T-helper 2 cell treated with Interferon-gamma antibody and Interleukin-4, amounts not matched to agents 5 μg/mL and 100 μg/mL, for 36 hours (primary cell): ENCODE measurements at places on chromosomes 3 and 15.

DNA sequence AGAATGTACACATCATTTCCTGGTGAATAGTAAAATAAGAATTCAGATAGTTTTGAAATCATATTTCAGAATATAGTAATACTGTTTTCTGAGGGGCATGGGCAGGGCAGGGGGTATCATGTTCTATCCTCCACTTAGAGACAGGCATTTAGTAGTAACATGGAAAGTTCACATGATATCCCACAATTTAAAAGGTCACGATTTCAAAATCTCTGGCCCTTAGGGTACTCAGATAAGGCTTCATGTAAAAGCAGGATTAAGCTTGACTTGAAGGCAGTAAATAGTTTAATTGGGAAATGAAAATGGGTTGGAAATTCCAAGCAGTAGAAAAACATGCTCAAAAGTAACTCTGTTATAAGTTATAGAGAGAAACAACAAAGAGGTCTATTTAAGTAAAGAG, 353.2 kb upstream of the AGTR1 start:
- no peak for DNase-seq

- DNase-seq = no peak
Observed at GRCh38 chr3:69696367-69696766, 42.9 kb upstream of the MITF start.

DNA sequence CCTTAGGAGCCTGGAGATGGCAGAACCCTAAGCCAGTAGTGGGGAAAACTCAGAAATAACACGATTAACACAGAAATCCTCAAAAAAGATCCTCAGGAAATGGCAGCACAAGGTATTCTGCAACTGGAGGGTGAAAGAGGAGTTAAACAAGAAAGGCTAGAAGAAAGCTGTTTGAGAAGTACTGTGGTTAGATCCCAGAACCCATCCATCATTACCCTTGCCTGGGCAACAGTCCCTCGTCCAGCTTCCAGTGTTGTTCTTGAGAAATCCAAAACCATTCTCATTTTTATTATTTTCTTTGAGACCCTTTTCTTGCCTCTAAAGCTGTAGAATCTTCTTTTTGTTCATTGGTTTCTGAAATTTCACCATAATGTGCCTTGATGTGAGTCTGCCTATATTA, 2.7 kb upstream of the CDCP1 start:
- DNase-seq = no peak

DNA sequence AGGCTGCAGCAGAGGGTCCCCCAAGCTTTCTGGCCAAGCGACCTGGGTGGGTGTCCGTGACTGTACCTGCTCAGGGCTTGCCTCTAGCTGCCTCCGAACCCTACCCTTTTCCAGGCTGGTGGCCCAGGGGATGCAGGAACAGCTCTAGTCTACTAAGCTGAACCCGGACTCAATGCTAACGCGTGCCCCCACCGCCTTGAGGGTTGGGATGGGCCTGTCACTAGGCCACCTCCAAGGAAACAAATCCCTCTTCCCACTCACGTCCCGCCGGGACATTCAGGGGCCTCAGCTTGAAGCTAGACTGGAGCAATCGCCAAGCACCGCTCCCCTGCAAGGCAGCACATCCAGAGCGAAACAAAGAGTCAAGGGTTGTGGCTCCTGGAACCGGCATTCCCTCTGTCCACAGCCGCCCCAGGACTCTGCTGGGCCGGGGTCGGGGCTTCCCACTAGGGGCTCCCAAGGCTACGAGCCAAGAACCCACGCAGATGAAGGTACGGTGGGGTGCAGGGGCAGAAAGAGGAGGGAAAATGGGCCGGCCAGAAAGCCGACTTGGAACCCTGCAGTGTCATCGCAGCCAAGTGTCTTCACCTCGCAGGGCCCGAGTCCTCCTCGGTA, 2.9 kb downstream of the FBXL22 start:
- no peak for DNase-seq

- DNase-seq = no peak
Observed at GRCh38 chr3:76997733-76998132, 42.2 kb upstream of the ROBO2 start.

GRCh38 chr3:127849368-127849767, 27.1 kb upstream of the MGLL start:
- DNase-seq = no peak

GRCh38 chr3:77093101-77093500, 53.2 kb downstream of the ROBO2 start:
- DNase-seq = no peak

DNA sequence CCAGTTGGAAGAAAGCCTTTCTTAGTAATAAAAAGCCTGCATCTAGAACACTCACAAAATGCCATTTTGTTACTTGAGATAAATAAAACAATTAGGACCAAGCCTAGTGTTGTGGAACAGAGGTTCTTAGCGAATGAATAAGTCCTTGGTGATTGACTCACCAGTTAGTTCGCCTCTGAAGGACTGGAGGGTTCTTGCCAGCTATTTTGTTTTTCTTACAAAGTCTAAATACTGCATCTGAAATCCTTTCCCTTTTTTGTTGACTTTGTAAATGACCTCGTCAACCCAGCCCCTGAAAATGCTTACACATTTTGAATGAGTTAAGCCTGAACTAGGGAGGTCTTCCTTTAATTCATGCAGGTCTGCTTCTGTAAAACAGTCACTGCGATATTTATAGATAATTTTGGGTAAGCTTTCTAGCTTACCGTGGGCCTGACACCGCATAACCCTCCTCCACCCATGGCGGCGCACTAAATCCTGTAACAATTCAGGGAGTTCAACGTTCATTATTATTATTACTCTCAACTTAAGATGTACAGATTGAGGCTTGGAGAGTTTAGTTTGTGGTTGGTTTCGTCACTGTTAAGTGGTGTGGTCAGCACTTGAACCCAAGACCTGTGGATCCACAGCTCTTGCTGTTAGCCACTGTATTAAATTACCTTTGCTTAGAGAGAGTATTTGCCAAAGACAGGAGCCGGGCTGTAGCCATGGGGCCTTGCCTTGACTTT, 45.0 kb upstream of the SACM1L start:
- DNase-seq = no peak

DNA sequence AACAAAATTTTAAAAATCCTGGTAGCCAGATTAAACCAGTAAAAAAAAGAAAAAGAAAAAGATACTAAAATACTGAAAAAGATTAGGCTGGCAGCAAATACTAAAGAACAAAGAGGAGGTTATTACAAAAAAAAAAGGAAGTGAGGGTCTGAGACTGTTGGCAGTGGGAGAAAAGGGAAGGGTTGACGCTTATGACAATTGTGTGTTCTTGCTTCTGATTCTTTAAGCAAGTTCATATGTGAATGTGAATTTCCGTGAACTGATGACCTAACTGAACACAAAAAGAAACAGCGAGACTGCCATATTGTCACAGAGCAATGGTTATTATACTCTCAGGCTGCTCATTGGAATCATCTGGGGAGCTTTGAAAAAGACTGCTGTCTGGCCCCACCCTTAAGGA, 56.5 kb downstream of the ATP13A4 start:
- DNase-seq = no peak

DNA sequence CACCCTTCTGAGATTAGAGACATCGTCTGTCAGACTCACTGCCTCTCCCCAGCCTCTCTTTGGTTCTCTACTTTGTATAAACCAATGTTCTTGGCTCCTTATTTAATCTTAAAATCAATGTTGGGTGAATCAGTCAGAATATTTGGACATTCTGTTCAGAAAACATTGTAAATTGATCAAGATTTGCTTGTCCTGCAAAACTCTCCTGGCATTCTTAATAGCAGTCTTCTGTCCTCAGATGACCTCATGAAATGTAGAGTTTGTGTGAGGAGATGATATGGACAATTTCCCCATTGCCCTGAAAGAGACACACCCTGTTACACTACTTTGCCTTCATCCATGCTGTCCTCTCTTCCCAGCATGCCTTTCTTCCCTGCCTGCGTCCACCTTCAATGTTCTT, 33.6 kb downstream of the CD200R1L start:
- DNase-seq = no peak

DNA sequence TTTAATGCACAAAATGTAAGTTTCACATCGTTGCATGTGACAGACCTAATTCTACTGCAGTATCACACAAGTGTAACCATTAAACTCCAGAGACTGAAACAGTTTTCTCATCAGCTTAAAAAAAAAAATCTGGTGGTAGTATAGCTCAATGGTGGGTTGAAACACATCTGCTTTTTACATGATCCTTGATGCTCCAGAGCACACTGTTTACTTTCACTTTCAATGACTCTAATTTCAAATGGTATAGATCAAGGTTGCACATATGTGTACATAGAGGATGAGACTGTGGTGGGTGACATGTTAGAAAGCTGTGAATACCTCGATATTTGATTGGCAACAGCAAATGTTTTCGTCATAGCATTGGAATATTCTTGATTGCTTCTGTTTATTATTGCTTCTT, 22.4 kb downstream of the MCTP2 start:
- DNase-seq = no peak

GRCh38 chr15:51580385-51580784, 42.2 kb downstream of the DMXL2 start:
- DNase-seq = no peak
